CD4-positive, alpha-beta T cell treated with Interleukin-4 for 1 hour (primary cell): ENCODE measurements at places on chromosomes 2 and 18.

DNA sequence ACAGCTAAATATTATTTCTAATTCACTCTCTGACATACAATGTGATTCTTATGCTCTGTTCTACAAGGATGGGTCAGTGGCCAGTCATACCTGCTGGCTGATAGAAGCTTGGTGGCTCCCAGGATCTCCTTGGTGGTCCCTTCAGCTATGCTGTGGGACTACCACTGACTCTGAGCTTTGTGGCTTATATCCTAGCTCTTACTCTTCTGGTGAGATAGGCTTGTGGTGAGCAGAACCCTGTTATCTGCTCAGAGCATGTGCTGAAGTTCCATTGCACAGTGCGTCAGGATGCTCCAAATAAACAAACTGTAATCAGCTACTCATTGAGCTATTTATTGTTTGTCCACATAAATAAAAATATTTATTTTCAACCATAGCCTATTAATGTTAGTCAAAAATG lies 51.7 kb downstream of the MFSD6 start:
- no peak for DNase-seq

- no peak for DNase-seq
Measured at GRCh38 chr2:216897561-216898203, 37.8 kb upstream of the TNP1 start.

GRCh38 chr2:71865391-71865965 lies 282.2 kb downstream of the CYP26B1 start:
- DNase-seq = no peak

DNA sequence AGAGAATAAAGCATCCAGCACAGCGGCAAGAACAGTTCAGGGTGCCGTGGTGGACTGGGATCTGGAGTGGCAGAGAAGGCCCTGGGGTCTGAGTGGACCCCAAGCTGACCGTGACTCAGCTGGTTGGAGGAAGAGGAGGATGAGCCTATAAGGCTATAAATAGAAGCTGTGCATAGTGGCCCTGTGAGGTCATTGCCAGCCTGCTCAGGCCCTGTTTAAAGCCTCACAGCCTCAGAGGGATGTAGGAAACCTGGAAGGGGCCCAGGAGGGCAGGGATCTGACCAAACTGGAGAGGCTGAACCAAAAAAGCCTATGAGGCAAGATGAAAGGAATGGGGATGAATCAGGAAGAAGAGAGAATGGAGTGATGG lies 11.3 kb upstream of the DES start:
- no peak for DNase-seq

DNA sequence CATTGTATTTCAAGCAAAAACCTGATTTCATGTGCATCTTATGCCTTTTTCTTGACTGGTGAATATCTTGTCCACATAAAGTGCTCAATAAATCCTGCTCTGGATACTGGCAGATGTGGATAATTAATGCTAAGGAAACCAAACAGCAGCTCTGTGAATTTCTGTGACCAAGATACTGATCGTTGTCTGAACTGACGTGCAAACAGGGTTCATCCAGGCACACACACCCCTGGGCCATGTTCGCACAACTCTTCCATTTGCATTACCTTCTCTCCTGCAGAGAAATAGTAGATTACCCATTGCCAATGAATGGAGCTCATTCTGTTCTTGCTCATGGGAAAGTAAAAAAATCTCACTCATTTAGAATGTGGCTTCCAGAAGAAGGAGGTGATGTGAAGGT lies 316.2 kb upstream of the TRIB2 start:
- DNase-seq = no peak

GRCh38 chr18:43665105-43665788 lies 388.0 kb upstream of the SYT4 start:
- DNase-seq = no peak

DNA sequence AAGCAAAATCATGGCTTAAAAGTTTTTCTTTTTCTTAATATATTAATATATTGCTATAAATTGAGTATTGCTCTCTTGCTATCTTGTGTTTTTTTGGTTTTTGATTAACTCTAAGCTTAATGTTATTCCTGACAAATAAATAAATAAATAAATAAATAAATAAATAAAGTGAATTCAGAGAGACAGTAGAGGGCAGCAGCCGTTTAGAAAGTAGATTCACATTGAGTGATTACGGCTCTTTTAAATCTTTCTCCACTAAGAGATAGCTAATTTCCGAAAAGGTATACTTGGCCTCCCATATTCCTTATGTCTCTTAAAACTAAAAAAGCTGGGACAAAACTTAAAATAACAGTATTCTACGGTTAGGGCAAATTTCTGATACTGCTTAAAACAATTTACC lies 34.3 kb downstream of the MSH2 start:
- DNase-seq = peak; percentile 11
